Cardiac septum (tissue), 1 donor: ENCODE measurements at places on chromosomes 4 and X.

- no peak for DNase-seq
These were observed 57.6 kb downstream of the DOCK11 start for GRCh38 chrX:118553042-118553710.

DNA sequence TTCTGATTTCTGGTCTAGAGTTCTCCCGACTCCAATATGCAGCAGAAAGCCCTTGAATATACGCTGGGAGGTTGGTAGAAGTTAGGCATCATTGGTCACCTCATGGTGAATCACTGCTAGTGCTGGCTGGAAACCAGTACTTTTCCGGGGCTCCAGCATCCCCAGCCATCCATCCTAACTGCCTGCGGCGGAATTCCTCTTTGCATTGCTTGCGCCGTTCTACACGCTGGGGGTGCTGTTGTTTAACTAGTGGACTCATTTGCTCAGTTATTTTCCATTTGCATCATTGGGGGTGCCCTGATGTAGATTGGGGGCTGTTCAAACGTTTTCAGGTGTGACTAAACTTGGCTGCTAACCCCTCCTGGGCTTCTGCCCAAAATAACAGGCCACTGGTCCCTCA is 23.3 kb upstream of the GPR50 start:
- DNase-seq = no peak

GRCh38 chr4:87580057-87580456 is 28.3 kb upstream of the DSPP start:
- no peak for DNase-seq

DNA sequence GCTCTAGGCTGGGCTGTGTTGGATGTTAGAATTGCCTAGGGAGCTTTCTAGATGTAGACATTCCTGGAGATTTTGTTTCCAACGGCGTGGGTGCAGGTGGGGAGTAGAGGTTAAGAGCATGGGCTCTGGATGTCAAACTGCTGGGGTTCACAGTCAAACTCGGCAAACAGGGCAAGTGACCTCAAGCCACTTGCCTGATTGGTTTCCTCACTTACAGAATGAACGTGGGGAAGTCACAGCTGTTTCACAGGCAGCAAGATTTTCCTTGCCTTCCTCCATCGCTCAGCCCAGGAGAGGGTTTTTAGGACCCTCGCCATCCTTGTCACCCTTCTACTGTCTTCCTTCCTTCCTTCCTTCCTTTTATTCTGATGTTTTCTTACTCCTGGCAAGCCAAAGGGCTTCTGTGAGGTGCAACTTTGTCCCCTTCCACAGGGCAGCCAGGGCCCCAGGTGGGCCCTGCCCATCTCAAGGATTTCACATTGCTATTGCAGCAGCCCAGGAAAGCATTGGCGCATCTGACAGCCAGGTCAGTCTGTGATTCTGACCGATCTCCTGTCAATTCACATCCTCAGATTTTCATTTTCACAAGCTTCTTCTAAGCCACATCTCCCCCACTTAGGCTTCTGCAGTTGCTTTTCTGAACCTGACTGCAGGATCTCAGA is 7.0 kb downstream of the RTL5 start:
- DNase-seq = no peak

GRCh38 chrX:3462166-3462508 is 115.7 kb upstream of the MXRA5 start:
- DNase-seq = no peak

DNA sequence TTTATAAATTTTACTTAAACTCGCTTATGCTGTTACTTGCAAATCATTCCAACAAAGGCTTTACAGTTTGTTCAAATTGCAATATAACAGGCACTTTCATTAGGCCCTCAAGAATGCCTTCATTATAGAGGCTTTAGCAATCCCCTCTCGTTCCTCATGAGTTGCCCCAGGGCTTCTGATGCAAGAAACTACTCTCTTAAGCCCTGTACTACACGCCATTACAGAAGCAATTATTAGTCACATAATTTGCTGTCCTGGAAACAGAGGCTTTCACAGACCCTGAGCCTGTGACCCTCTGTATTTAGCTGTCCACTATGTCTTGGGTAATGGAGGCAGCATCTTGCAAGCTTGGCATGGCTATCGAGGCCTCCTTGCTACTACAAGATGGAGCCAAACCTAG is 965.9 kb upstream of the DIAPH2 start:
- DNase-seq = no peak

GRCh38 chrX:129686422-129686948 is 31.7 kb upstream of the APLN start:
- DNase-seq = no peak

GRCh38 chr4:144574000-144574399 is 72.0 kb upstream of the HHIP start:
- DNase-seq = no peak

DNA sequence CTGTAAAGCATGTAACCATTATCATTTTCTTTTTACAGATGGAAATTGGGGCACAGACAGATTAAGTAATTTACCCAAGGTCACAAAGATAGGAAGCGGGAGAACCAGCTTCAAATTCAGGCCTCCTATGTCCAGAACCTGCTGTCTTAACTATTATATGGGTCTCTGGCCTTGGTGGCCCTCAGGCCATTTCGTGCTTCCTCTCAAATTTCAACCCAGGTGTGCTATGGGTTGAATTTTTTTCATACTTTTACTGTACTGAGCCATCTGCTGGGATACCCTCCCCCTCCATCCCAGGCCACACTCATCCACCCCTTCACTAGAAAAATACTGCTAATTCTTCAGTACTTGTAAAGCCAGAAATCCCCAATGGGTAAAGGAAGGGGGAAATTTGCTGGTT is 42.3 kb downstream of the KLF3 start:
- DNase-seq = no peak

DNA sequence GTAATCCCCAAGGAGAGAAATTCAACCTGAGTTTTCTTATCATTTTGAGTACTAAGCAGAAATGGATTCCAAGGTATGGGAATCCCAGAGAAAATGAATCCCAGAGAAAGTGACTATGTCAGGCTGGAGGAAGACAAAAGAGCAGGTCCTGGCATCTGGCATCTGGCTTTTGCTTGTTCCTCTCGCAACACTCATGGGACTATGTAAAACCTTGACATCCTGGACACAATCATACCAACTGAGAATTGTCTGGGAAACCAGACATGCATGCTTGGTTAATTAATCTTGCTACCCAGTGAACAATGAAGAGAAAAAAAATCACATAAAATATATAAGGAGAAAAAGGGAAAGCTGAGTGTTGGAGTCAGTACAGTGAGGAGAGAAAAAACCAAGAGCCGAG is 12.9 kb downstream of the DCAF8L1 start:
- DNase-seq = no peak

- DNase-seq = no peak
These were observed 19.9 kb downstream of the ABCG2 start for GRCh38 chr4:88138561-88138960.

- no peak for DNase-seq
These were observed 11.5 kb upstream of the CAMK2D start for GRCh38 chr4:113773014-113773413.

DNA sequence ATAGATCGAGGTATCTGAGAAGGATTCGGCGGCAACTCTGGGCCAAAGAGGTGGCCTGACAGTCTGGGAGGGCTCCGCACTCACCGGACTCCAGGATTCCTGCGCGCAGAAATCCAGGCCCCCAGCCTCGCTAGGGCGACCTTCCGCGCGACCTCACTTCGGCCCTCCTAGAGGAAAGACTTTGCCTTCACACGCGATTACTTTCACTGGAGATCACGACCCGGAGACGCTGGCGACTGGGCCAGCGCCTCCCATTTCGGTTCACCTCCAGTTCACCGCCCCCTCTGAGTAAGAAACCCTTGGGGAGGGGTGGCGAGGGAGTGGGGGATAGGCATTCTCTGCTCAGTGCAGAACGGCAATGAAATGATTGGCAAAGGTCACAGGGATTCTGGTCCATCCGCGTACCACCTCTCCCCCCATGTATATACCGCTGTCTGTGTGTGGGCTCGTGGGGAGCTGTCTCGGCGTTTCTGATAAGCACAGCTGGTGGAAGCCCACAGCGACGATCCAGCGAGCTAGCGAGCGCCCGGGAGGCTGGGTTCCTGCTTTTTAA is 2.5 kb downstream of the POU3F4 start:
- DNase-seq = no peak

GRCh38 chrX:12992544-12993118 is 17.7 kb downstream of the TMSB4X start:
- DNase-seq = no peak

DNA sequence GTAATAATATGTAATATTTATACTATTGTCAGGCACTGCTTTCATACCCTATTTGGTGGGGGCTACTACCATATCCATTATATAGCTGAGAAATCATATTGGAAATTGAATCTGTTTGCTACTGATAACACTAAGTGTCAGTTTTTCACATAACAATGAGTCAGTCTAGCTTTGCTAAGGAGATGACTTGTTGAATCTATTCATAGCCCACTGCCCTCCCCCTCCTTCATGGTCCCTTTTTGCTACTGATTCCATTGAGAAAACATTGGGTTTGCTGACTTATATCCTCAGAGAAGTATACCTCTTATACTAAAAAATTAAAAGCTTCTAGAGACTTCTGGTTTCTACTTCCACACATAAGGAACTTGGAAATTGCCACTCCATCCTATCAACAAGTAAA is 1898.4 kb downstream of the STIM2 start:
- no peak for DNase-seq

GRCh38 chr4:53781629-53782457 is 190.6 kb upstream of the LNX1 start:
- DNase-seq = no peak

GRCh38 chr4:110164856-110165255 is 33.6 kb downstream of the ELOVL6 start:
- no peak for DNase-seq

- no peak for DNase-seq
These were observed 383.4 kb upstream of the FGF13 start for GRCh38 chrX:139094671-139095592.

DNA sequence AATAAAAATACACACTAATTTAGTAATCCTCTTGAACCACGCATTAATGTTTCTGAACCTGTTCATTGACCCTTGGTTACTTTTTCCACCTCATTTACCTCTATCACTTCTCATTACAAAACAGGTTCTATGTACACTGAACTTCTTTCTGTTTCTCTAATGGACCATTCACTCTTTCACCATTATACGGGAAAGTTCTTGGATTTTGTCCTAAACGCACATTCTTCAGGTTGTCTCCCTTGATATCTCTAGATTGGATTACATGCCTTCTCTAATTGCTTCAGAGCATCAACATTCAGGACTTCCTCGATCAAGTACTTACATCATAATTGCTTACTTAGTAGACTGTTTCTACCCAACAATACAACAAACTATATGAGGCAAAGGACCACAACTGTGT is 359.4 kb upstream of the FSTL5 start:
- no peak for DNase-seq

DNA sequence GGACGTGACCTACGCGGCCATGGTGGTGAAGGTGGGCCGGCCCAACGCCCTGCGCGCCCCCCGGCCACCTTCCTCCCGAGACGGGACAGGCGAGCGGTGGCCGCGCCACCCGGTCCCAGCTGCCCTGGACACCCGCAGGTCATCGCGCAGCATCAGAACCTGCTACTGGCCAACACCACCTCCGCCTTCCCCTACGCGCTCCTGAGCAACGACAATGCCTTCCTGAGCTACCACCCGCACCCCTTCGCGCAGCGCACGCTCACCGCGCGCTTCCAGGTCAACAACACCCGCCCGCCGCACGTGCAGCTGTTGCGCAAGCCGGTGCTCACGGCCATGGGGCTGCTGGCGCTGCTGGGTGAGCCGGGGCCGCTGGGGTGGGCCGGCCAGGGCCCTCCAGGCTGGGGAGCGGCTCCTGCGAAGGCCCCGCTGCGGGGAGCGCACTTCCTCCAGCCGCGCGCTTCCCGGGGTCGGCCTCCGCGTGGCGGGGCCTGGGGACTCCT is 9.0 kb upstream of the SLC26A1 start:
- no peak for DNase-seq

DNA sequence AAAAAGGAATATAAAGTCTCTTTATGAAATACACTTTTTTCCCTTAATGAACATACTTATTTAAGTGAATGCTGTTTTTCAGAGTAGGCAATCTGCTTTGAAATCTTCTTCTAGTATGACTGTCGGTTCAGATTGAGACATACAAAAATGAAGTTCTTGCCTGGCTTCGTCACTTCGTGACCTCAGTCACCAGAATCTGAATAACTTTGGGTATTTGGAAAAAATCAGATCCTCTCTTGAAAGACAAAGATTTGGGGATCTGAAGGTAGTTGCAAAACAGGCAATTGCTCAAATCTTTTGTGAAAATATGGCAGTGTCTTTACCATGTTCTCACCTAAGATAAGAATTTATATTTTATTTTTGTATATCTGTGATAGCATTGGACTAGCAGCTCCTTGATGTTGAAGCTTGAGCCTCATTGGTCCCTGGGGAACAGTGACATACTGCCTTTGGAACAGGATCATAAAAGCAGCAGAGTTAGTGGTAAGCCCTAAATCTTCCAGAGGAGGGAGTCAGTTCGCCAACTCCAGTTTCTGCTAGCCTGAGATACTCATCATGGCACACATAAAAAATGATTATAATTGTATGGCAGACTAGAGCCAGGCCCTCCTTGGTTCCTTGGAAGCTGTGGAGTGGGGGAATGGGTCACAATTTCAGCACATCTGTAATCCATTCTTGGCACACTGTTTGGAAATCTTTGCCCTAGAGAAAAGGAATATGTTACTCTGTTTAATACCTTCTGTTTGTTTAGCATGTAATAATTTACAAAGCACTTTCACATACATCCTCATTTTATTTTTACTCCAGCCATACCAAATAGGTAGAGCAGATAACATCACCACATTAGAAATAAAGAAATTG is 5.0 kb downstream of the ARFIP1 start:
- DNase-seq = no peak

- DNase-seq = no peak
These were observed 2619.6 kb downstream of the PCDH7 start for GRCh38 chr4:33339762-33340161.

DNA sequence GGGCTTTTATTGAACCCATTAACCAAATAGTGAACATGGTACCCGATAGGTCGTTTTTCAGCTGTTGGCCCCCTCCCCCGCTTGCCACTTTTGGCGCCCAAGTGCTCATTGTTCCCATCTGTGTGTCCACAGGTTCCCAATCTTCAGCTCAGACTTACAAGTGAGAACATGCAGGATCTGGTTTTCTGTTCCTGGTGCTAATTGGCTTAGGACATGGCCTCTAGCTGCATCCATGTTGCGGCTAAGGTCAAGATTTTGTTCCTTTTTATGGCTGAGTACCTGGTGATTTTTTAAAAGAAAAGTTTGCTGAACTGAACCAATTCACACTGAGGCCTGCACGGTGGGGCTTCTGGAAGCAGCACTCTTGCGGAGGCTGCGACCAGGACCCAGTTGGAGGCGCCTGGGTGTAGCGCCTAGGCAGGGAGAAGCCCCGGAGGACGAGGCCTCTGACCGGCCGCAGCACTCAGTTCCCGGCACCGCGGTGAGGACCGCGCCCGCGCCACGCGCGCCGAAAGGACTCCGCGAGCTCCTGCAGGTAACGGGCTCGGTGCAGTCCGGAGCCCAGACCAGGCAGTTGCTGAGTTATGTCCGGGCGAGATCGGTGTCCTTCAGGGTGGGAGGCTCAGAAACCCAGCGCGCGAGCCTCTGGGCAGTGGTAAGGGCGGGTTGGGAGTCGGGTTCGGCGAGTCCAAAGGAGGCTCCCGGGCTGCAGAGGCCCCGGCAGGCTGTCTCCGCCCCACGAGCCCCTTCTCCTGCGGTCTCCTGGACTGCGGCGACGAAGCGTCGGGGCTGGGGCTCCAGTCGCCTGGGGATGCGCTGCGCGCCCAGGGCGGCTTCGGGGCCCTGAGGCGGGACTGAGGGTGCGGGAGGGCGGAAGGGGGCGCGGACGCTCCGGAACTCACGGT is 15.8 kb upstream of the SLC25A4 start:
- no peak for DNase-seq

- DNase-seq = no peak
These were observed 53.7 kb downstream of the TAB3 start for GRCh38 chrX:30835373-30835772.

- DNase-seq = no peak
These were observed 119.6 kb upstream of the BANK1 start for GRCh38 chr4:101670897-101671296.
